ENCODE measurements at places on chromosomes 7 and 10.

GRCh38 chr10:132790470-132790869 lies 4.5 kb upstream of the NKX6-2 start:
- no peak for DNase-seq

DNA sequence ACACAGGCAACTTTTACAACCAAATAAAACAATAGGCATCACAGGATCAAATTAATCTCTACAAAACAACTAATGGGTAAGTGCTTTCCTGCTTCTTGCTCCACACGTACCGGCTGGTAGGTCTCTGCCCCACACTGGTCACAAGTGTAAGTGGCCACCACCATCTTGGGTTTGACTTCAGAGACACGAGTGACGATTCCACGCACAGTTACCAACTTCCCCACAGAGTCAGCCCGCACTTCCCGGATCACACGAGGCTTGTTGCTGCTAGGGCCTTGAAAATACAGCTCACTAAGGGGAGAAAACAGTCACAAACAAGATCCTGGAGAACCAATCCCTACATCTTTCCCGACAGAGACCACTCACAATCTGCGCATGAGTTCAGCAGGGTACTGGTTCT lies 2.3 kb downstream of the MCM7 start:
- no peak for DNase-seq

DNA sequence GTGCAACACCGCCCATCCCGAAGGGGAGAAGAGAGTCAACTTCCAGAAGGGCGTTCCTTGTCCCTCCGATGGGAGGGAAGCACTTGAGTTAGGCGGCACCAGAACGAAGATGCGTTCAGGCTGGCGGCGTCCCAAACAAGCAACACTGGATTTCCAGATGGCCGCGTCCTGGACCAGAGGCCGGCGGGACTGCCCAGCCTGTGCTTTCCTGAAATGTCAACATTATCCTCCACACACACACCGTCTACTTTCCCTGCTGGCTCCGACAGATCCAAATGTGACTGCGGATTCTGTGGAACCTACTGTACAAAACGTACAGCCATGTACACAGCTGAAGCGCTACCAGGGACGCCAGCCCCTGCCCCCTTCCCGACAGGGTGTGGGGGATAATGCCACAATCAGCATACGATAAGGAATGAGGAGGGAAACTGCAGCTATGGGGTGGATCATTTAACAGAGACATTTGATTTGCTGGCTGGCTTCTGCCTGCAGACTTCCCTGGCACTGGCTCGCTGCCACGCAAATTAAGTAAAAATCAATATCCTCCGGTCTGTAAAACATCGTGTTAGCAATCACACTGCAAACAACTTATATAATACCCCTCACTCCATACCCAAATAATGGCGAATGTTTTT lies 82.1 kb downstream of the ZRANB1 start:
- peak; percentile 64 for DNase-seq

- DNase-seq, result no peak
Observed at GRCh38 chr10:70650718-70651117, 21.6 kb upstream of the ADAMTS14 start.

DNA sequence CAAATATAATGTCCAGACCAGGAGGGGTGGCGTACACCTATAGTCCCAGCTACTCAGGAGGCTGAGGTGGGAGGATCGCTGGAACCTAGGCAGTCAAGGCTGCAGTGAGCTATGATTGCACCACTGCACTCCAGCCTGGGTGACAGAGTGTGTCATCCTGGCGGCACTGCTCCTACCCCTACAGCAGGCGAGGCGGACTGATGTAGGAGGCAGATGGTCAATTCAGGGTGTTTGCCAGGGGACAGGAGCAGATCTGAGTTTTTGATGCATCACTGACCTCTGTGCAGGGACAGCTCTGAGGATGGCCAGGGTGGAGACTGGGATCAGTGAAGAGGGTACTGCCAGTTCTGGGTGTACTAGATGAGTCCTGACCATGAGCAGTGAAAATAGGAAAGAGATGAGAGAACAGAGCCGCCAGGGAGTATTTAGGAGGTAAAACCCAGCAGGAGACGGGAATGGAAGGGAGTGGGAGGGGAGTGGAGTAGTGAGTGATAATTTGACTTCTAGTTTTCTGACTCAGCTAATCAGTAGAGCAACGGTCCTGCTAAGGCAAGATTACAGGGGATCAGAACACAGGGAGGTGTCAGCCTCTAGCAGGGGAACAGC lies 75.3 kb downstream of the HIP1 start:
- no peak for DNase-seq

DNA sequence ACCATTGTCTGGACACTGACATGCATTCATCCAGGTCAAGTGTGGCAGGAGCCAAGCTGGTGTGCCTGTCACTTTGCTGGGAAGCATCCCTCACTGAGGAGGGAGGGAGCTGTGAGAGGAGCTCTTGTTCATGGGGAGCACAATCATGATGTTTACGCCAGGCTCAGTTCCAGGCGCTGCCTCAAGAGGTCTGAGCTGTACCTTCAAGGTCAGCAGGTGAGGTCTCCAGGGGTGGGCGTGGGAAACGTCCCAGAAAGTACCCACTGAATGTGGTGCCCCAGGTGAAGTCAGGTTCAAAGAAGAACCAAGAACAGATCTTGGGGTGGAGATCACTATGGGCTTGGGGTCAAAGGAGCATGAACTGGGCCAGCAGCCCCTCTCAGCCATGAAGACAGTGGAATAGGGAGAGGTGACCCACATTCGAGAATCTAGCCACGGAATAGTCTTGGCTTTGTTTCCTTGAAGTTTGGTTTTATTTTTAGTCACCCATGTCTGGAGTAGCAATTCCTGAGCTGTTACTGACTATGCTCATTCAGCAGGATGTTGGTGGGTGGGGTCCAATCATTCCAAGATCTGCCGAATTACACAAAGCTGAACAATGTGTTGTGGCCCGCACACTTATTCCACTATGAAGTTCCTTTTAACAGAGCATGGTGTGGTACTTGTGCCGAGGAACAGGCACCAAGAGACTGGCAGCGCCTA lies 29.3 kb downstream of the NPS start:
- no peak for DNase-seq

DNA sequence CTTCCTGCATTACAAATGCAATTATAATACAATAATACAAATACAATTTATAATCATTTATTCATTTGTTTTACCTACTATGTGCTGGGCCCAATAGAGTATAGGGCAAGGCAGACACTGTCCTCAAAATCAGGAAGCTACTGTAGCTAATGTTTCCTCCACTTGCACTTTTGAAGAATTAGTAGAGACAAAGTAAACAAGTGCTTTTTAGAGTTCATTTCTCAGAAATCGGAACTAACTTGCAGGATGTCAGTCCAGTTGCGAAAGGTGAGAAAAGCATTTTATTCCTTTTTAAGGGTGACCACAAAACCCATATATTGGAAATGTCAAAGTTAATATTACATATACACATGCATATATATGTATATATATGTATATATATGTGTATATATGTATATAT lies 14.2 kb downstream of the ADRB1 start:
- DNase-seq, result no peak

GRCh38 chr10:80681142-80681541 lies 143.4 kb downstream of the SH2D4B start:
- DNase-seq, result no peak

DNA sequence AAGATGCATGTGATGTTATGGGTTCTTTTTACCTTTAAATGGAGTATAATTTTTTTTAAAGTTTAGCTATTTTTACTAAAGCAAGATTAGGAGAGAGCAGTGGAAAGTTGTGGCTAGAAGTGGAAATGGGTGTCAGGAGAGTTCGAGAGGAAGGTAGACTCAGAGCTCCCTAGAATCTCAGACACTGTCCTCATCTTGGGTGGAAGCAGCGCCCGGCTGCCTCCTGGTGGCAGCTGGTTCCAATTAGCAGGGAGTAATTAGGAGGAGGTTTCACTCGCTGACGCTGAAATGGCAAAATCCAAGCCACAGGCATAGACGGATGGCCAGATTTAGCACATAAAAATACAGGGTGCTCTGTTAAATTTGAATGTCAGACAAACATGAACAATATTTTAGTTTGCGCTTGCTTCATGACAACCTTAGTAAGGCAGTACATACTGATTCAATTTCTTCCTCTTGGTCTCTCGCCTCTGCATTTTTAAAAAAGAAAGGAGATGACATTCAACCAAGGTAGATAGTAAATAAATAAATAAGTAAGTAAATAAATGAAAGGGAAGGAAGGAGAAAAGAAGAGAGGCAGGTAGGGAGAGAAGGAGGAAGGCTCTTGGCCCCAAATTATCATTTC lies 58.5 kb downstream of the LGI1 start:
- DNase-seq, result peak; percentile 55

GRCh38 chr10:102452672-102453340 lies 1.5 kb upstream of the C10orf95 start:
- no peak for DNase-seq

DNA sequence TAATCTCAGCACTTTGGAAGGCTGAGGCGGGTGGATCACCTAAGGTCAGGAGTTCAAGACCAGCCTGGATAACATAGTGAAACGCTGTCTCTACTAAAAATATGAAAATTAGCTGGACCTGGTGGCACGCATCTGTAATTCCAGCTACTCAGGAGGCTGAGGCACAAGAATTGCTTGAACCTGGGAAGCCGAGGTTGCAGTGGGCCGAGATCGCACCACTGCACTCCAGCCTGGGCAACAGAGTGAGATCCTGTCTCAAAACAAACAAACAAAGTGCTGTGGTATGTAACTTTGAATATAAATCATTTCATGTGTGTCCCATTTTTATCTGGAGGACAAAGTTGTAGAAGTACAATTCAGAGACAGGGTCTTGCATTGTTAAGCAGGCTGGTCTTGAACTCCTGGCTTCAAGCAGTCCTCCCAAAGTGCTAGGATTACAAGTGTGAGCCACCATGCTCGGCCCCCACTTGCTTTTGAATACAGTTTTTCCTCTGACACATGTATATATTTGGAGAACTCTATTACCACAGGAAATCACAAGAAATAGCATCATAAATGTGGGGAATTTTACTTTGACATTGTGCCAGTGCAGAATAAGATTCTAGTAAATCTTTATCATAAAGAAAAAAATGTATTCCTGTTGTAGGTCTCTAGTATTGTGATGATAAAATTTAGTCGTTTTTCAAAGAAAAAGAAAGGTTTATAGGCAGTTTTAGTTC lies 32.6 kb downstream of the PTPN12 start:
- no peak for DNase-seq

DNA sequence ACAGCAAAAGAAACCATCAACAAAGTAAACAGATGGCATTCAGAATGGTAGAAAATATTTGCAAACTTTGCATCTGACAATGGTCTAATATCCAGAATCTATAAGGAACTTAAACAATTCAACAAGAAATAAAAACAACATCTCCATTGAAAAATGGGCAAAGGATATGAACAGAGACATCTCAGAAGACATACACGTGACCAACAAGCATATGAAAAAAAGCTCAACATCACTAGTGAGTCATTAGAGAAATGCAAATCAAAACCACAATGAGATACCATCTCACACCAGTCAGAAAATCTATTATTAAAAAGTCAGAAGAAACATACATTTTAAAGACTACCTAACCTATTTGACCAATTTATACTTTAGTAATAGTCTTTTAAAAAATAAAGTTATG lies 571.3 kb upstream of the NRG3 start:
- no peak for DNase-seq

DNA sequence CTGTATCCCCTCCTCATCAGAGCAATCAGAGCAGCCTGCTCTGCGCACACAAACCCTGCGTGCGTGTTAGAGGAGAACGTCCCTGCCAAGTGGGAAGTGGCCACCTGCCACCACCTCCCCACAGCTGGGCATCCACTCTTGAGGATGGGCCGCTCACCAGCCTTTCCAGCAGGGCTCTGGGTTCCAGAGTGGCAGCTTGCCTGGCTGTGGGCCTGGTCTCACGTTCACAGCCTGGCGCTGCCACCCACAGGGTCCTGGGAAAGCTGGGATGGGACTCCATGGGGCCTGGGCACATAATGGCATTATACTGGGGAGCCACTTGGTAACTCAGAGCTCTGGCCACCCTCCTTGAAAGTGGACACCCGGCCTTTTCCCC lies 151.1 kb upstream of the PPP2R2D start:
- DNase-seq, result no peak

- no peak for DNase-seq
Observed at GRCh38 chr7:148256433-148256832, 334.1 kb upstream of the C7orf33 start.

GRCh38 chr10:117074621-117075020 lies 63.4 kb downstream of the VAX1 start:
- DNase-seq, result no peak

- DNase-seq, result no peak
Observed at GRCh38 chr10:23199768-23200511, 7.8 kb downstream of the PTF1A start.

GRCh38 chr7:135232720-135233119 lies 918 bp upstream of the STRA8 start:
- DNase-seq, result no peak

DNA sequence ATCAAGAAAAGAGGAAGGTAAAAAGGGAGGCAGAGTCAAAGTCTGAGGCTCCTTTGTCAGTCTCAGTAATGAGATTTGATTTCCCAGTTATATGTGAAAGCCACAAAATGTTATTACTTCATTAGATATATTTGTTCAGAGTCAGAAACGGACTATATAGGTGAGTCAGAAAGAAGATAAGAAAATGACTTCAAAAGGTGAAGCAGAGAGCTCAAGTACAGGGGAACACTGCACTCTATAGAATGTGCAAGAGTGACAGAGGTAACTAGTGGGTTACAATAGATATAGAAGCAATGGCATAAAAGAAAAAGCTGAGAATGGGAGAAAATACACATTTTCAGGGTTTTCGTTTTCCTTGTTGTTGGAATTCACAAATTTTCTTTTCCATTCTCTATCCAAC lies 43.3 kb downstream of the DGKB start:
- DNase-seq, result no peak

DNA sequence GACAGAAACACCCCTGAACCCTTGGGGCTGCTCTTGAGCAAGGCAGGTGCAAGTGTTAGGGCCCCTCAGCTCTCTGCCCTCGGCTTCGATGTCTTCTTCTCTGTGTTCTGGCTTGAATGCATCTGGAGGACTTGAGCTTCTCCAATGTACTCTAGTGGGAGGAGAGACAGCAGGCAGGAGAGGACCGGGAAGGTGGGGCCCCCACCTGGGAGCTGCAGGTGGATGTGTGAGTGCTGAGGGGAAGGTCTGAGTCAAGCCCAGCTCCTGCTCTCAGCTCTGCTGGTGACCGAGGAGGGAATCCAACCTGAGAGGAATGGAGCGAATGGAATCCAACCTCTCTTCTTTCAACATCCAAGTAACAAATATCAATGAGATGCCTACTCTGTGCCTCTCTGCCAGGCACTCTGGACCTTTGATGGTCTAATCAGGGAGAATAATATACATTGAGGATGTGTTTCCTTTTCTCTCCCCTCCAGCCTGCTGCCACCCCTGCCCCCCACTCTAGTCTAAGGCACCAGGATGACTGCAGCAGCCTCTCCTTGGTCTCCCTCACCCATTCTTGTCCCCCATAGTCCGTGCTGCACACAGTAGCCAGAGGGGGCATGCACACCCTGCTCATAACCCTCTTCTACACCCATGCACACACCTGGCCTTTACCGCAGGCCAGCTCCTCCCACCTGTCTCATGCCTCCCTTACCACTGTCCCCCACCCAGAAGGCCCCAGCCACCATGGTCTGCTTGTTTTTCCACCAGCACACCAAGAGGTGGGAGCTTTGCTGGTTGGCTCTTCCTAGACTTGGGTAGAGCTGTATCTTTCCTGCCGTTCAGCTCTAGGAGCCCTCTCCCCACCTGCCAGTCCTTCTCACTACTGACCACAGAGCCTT lies 13.6 kb downstream of the TBATA start:
- DNase-seq, result peak; percentile 22
